ENCODE measurements at places on chromosomes 7 and 10.

- DNase-seq, result no peak
Measured at GRCh38 chr10:43866712-43867111, 218.0 kb upstream of the ZNF32 start.

GRCh38 chr10:21526860-21527597, 1.5 kb upstream of the SKIDA1 start:
- DNase-seq, result no peak

DNA sequence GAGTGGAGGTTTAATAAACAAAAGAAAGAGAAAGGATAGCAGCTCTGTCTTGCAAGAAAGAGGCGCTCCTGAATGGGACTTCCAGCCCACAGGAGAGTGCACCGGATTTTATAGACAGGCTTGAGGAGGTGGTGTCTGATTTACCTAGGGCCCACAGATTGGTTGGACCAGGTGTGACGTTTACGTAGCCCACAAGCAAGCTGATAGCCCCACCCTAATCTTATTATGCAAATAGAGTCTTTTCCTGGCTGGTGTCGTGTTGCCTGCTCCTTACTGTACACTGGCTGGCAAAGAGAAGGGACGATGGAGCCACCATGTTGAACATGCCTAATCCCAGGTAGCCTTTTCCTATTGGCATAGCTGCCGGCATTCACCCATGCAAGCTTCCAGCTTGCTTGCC, 319.7 kb upstream of the POM121L12 start:
- DNase-seq, result no peak

GRCh38 chr7:135769005-135769802, 20.6 kb upstream of the FAM180A start:
- DNase-seq, result no peak

DNA sequence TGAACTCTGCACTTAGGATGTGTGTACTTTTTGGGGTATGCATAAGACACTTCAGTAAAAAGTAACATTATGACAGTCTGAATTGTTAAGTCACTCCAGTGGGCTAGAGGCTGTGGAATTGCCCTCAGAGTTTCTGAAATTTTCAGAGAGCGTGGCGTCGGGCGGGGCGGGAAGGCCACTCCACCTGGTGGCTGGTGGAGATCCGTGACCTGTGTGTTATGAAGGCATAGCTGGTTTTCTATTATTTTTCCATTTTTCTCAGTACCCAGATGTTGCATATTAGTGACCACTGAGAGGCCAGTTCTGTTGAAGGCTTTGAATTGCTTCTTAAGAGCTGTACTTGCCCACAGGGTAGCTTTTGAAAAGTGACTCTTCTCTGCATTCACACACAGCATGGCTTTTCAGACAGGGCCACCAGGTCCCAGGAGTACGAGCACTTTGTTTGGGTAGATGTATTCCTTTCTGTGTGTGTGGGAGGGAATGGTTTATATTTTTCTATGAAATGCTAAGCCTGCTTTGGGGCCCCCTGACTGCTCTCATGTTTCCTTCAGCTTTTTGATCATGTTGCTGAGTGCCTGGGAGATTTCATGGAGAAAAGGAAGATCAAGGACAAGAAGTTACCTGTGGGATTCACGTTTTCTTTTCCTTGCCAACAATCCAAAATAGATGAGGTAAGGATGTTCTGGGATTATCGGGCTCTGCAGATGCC, 52.3 kb downstream of the TACR2 start:
- no peak for DNase-seq

DNA sequence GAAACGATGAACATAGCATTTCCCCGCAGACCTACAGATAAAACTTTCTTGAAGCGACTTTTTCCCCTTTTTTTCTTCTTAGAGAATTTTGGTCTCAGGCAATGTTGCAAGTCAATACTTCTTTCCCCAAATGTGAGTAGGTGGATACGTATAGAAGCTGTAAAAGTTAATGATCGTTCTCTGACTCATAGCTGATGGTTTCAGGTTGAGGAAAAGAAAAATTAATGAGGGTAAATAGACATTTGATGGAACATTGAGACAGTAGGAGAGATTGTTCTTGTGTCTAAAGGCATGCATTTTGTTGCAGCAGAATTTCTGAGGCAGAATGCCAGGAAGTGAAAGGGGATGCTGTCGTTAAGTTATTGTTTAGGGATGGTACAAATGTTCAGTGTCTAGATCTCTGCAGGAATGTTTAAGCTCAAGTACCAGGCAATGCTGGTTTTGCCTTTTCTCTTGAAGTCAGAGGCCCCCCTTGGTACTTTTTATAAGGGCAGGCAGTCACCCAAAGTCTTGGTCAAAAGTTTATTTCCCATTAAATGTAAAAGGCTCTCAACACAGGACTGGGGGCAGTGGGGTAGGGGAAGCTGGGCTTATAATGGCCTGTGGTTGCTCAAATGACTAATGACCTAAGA, 9.3 kb downstream of the TCF7L2 start:
- DNase-seq, result no peak

Data from stimulated activated CD8-positive, alpha-beta memory T cell treated with anti-CD3 and anti-CD28 coated beads, Interleukin-2, amount 100 ng/mL, for 1 hour (primary cell).